ENCODE measurements at places on chromosomes 5 and 9. TPM values are rescaled to one million over a fixed set of nuclear protein-coding genes. Genes with fewer than 3 reads are reported as not detected.

Gene TYRP1
- not detected for total RNA-seq

Gene SPINK5
- total RNA-seq, result not detected

Gene SOX30
- total RNA-seq, result not detected

Gene MARVELD2
- 16.2 TPM for total RNA-seq

GRCh38 chr9:137034709-137035506, 3.0 kb upstream of the FUT7 start:
- peak; percentile 70 for DNase-seq
- H3K27ac ChIP-seq, result no peak overlapping the region
- H3K4me1 ChIP-seq, result peaks cover 9% of the 10 kb centered on the region
- H3K27me3 ChIP-seq, result no peaks in the 10 kb centered on the region
- H3K4me3 ChIP-seq, result peak overlapping the region; percentile 29
- H3K36me3 ChIP-seq, result no peaks in the 10 kb centered on the region

- peak; percentile 71 for DNase-seq
- no peaks in the 10 kb centered on the region for H3K36me3 ChIP-seq
- H3K4me1 ChIP-seq, result peaks cover 17% of the 10 kb centered on the region
Observed at GRCh38 chr9:133990366-133991213, 1.5 kb downstream of the VAV2 start.

- no peaks in the 10 kb centered on the region for H3K27me3 ChIP-seq
- DNase-seq, result no peak
- no peak overlapping the region for H3K27ac ChIP-seq
- H3K4me3 ChIP-seq, result no peak overlapping the region
Observed at GRCh38 chr5:94469894-94470329, 148.5 kb downstream of the KIAA0825 start.

DNA sequence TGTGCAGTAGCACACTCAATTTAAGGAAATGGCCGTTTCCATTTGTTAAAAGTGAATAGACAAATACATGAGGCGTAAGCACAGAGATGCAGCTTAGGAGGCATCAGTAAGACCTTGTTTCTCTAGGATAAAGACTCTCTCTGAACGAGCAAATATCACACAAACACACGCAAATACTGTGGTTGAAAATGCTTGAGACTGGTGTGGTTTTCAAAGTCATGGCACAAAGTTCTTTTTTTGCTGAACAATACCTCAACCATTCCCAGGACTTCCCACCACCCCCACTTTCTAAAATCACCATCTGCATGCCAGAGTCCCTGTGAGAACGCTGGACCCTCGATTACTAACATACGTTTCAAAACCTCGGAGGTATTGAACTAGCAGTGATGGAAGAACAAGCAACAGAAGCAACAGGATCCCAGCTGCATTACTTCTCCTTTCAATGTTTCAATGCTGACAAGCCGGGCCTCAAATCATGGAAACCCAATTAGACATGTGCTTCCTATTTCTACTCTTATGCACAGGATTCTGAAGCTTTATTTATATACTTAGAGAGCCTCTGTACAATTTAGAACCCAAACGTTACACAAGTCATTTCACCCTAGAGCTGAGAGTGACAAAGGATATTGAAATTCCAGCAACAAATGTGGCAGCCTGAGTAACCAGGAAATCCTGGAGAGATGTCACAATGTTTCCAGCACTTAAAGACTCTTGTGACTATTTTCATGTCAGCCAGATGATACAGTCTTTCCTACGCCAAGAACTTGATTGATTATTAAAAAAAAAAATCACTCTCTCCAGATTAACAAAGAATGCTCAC, 63.9 kb downstream of the CDC14B start:
- no peak for DNase-seq
- no peaks in the 10 kb centered on the region for H3K27me3 ChIP-seq
- no peak overlapping the region for H3K27ac ChIP-seq
- H3K36me3 ChIP-seq, result no peaks in the 10 kb centered on the region
- no peak overlapping the region for H3K4me3 ChIP-seq
- no peaks in the 10 kb centered on the region for H3K4me1 ChIP-seq

DNA sequence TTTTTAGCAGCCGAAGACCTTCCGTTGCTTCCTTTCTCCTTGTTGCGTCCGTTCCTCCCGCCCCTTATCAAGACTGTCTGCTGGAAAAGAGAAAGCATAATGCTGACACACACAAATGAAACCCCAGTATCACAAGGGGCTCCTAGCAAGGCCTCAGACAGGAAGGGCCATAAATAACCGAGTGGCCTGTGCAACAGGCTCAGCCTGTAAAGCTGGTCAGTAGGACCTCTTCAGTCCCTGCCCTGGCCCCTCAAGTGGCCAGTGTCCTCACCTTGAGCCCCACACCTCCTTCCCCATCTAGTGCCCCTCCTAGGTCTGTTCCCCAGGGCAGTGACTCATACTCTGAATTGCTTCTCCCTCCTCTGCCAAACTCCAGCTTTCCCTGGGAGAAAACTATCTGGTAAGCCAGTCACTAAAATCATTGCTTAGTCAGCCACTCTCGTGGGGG, 174.6 kb upstream of the IL12B start:
- peaks cover 38% of the 10 kb centered on the region for H3K4me1 ChIP-seq
- DNase-seq, result peak; percentile 89
- H3K36me3 ChIP-seq, result no peaks in the 10 kb centered on the region
- no peaks in the 10 kb centered on the region for H3K27me3 ChIP-seq

GRCh38 chr5:124627815-124628595, 118.4 kb downstream of the ZNF608 start:
- no peak for DNase-seq
- no peaks in the 10 kb centered on the region for H3K36me3 ChIP-seq
- H3K27ac ChIP-seq, result no peak overlapping the region

DNA sequence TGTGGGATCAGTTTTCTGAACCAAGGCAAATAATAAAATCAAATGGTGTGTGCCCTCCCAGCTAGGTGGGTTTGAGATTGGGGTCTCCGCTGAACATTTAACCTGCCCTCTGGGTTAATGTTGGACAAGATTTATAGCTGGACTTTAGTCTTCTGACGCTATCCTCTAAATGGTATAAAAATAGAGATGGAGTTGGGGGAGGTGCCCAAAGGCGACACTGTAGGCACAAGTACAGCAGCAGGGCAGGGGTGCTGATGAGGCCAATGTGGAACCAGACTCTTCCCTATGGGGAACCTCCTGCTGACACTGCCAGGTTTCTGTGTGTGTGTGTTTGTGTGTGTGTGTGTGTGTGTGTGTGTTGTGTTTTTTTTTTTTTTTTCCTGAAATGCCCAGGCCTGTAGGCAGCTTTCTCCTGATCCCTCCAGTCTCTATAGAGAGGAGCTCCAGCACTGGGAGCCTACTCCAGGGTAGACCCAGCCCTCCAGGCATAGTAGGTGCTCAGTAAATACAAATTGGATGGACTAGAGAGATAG, 37.9 kb downstream of the PCDH1 start:
- DNase-seq, result no peak
- no peak overlapping the region for H3K4me3 ChIP-seq
- no peaks in the 10 kb centered on the region for H3K36me3 ChIP-seq
- H3K27me3 ChIP-seq, result no peaks in the 10 kb centered on the region

DNA sequence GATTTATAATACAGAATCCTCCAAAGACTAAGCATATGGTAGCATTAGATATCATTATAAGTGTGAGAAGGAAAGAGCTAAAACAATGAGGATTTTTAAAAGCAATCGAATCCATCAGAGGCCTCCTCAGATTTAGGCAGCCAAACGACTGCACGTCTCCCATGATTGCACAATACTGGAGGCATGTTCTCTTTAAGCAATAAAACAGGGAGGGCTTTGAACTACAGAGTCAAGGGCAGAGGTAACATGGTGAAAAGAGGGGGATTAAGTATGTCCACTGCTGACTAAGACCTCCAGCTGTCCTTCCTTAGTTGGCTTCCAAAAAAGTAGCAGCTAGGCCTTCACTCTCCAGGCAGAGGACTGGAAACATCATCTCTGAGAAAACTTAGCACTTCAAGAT, 298.7 kb upstream of the RGMB start:
- no peaks in the 10 kb centered on the region for H3K27me3 ChIP-seq
- H3K4me1 ChIP-seq, result peaks cover 7% of the 10 kb centered on the region
- no peak overlapping the region for H3K4me3 ChIP-seq
- no peak for DNase-seq

- no peaks in the 10 kb centered on the region for H3K27me3 ChIP-seq
- no peak overlapping the region for H3K27ac ChIP-seq
- no peaks in the 10 kb centered on the region for H3K4me1 ChIP-seq
- H3K4me3 ChIP-seq, result no peak overlapping the region
Observed at GRCh38 chr9:32884482-32884881, 101.1 kb downstream of the TMEM215 start.

Measured in PC-9 (cell line).